Left cardiac atrium (tissue), 4 donors: ENCODE measurements at places on chromosomes 6 and 20.

DNA sequence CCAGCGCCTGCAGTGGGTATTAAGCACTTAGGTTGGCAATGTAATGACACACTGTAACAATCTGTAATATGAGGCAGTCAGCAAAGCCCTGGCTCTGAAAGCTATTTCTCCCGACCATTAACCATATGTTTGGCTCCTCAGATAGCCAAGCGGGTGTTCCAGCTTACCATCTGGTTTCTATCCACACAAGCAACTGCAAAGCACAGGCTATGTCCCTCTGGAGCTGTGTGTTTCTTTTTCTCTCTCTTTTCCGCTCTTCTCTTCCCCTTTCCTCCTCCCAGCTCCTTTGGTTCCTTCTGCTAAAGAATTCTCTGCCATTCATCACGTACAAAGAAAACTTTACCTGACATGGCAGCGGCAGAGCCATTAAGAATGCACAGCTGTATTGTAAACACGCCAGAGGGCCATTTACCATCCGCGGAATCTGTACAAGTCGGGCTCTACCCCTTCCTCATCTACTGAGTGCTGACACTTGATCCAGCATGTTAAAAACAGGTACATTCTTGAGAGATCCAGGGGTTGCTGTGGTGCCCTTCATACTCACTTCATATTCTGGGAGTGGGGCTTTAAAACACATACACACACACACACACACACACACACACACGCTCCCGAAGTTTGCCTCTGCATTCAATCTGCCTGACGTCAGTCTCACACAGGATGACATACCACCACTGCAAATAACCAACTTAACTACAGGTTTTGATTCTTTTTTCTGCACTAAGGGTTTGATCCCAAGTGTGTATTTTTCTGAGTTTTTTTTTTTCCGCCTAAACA, 77.2 kb downstream of the BACH2 start:
- DNase-seq: peak; percentile 32

GRCh38 chr6:157644043-157644810, 178.8 kb upstream of the SNX9 start:
- DNase-seq: no peak

DNA sequence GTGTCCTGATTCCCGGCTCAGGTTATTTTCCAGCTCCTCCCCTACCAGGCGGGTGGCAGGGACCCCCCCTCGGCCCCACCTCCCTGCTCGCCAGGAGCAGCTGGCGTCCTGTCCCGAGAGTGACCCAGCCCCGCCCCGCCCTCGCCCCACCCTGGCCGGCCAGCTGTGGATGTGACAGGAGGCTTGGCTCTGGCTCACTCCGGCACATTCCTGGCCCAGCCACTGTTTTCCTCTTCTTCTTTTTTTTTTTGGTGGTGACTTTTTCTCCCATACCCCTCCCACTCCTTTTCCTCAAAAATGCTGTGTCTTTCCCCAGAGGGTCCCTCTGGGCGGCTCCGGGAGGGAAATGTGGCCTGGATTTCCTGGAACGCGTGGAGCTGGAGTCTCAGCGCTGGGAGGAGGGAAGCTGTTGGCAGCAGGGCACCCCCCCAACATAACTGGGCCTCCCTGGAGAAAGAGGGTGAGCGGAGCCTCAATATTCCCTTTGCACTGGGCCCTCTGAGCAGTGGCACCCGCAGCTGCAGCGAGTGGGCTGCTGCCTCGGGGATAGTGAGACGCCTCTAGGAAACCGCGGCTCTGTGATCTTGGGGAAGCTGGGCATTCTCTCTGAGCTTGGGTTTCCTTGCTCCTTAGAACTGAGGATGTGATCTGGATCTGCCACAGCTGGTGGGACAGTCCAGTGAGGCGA, 28.3 kb upstream of the CSNK2A1 start:
- DNase-seq: peak; percentile 75

DNA sequence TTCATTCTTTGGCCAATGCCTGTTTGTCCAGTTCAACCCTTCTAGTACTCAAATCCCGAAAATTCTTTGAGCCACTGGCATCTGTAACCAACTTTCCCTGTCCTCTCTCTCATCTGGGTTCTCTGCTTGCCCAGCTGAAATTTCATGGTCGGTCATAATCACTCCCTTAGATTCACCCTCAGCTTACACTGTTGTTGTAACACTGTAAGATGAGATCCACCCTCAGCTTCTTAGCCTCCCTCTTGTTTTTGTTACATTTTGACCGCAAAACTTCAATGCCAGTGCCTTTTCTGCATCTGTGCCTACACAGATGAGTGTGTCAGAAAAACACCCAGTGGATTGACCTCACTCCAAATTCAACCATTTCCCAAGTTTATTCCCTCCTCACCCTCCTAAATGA, 291.1 kb upstream of the AGPAT4 start:
- no peak for DNase-seq

DNA sequence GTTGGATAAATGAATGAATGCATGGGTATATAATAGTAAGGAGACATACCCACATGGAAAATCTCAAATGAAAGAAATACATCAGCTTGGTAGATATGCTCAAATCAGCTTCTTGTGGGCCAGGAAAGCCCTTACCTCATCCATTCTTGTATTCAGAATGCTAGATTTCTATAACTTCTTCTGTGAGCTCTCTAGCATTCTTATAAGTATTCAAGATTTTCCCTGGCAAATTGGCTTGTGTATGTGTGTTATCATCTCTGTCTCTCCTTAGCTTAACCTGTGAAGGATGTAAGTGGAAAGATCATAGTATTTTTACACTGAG, 100.8 kb downstream of the OR2B2 start:
- no peak for DNase-seq
